ENCODE measurements at places on chromosomes 12 and 14.
A peak's percentile ranks its signal among the peaks of the same experiment; 100 is the strongest.

GRCh38 chr14:100317912-100318808 lies 5.0 kb upstream of the SLC25A47 start:
- DNase-seq = peak; percentile 75

GRCh38 chr12:113831476-113831875 lies 134.6 kb downstream of the RBM19 start:
- no peak for DNase-seq

- DNase-seq = no peak
These were observed 10.7 kb downstream of the KRT80 start for GRCh38 chr12:52180971-52181628.

DNA sequence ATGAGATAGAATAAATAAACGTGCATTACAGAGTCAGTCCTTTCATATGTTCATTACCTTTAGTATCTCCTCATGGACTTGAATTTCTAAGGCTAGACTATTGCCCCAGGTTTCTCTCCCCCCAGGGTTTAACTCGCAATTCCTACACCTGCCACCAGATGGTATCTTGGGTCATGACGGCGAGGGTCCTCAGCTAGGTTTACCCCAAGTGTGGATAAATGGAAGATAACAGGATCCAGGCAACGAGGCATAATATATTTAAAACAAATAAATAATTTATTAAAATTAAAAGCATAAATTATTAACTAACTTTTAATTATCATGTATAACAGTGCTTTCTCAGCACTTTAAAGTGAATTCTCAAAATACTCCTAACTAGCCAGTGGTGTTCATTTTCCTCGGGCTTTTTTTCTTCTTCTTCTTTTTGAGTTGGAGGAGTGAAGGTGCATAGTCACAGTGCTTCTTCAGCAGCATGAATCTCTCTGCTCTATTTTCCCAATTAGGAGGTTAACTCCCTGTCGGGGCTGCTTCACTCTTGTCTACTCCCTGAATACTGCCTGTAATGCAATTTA lies 243.5 kb upstream of the CAND1 start:
- peak; percentile 27 for DNase-seq

DNA sequence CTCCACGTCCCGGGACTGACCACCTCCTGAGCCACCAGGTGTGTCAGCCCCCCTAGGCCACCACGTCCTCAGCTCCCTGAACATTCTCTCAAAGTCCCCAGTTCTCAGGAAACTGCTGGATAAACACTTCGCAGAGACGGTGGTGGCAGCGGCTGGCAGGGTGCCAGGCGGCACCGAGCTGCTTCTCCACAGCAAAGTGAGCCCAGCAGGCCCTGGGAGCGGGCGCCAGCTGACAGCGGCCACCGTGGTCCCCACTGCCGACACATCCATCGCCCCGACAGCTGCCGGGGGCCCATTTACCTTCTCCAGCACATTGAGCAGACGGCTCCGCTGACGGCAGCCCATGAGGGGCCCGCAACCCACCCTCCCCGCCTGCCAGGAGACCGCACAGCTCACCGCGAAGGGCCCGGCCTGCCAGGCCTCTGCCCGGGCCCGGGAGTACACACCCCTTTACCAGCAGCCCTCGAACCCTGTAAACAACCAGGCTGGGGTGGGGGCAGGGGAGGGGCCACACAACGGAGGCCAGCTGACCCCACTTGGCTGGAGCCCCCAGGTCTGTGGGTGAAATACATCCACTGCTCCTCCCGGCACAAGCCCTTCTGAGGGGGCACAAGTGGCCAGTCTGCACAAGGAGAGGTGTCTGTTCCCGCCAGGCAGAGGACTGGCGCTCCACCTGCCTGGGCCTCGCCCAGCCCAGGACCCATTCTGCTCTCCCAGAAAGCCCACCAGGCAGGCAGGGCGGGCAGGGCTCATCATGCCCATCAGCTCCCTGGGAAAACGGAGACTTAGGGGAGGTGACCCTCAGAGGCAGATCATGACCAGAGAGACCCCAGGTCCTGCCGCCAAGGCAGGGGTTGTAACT lies 10.5 kb downstream of the AKT1 start:
- no peak for DNase-seq

GRCh38 chr12:116736962-116737773 lies 701 bp downstream of the SPRING1 start:
- DNase-seq = no peak

GRCh38 chr12:132501204-132501940 lies 11.4 kb downstream of the FBRSL1 start:
- no peak for DNase-seq

DNA sequence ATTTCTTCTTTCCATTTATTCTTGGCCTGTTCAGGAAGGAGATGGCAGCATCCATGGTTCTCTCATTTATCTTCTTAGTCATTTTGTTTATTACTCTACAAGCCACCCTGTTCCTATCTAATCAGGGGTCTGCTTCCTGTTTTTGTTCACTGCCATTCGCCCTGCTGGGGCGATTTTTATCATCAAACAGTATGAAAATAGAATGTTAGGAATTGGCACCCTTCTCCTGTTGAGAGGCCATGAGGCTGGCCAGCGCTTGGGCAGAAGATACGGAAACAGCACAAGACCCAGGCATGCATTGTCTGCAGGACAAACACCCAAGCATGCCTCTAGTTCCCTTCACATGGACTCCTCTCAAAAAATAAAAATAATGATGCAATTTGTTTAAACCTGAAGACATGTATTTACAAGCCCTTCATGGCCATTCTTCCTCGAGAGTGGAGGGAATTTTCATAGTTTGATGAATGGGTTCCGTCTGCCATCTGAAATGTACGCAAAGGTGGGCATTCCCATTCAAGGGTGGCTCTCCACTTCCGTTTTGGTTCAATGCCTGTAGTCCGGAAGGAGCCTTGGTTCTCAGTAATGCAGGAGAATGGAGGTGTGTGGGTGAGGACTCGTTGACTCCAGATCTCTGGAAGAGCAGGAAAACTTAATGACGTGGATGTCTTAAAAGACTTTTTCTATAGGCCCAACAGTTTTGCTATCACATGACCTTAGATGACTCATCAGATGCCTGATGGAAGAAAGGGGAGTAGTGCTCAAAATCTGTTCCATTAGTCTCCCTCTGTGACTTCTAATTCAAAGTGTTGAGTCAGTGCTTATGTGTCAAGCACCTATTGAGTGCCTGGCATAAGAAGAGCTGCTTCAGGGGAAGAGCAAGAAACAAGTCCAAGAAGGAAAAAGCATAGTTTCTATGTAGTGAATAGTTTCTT lies 252.4 kb upstream of the TBX3 start:
- DNase-seq = no peak

DNA sequence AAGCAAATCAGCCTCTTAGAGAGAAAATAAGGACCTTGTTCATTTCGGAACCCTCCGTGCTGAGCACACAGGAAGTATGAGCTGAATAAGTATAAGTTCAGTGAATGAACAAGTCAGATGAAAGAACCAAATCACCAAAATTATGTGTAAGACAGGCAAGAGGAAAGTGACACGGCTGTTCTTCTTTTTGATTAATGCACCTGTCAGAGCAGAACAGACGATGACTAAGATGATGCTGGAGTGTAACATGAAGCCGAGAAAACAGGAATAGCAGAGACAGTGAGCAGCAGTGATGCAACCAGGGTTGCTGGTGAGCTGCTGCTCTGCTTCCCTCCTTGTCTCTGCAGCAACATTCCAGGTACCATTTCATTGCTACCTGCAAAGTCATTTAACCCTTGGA lies 861.1 kb downstream of the GALC start:
- DNase-seq = no peak

DNA sequence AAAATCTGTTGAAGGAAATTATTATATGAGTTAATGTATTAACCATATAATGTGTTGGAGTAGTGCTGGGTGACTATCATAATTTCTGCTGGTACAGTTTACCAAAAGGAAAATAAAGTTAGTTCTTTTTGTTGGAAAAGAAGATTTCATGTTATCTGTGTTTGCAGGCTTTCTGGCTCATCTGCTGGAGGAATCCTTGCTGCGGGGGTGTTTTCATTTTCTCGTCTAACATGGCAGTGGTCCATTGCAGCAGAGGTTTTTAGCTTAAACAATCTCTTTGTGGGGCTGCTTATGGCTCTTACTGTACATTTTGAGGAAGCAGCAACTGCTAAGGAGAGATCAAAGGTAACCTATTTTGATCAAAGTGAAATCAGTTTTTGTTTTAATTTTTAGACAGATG lies 24.1 kb downstream of the TMEM260 start:
- DNase-seq = no peak

GRCh38 chr14:51784466-51784865 lies 75.9 kb upstream of the GNG2 start:
- DNase-seq = no peak

DNA sequence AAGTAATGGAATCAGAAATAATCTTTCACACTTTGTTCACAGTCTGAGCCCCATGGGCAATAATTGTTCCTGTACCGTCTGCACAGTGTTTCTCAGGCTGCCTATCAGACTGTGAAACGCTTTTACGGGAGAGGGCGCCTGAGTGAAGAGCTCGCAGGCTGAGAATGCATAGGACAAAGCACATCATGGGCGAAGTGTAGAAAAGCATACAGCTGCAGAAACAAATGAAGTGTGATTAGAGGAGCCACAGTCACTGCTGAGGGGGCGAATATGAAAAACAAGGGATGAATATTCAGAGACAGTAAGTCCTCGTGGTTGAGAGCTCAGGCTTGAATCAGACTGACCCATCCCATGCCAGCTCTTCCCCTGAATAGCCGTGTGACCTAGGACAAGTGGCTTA lies 438.4 kb upstream of the DCN start:
- no peak for DNase-seq

DNA sequence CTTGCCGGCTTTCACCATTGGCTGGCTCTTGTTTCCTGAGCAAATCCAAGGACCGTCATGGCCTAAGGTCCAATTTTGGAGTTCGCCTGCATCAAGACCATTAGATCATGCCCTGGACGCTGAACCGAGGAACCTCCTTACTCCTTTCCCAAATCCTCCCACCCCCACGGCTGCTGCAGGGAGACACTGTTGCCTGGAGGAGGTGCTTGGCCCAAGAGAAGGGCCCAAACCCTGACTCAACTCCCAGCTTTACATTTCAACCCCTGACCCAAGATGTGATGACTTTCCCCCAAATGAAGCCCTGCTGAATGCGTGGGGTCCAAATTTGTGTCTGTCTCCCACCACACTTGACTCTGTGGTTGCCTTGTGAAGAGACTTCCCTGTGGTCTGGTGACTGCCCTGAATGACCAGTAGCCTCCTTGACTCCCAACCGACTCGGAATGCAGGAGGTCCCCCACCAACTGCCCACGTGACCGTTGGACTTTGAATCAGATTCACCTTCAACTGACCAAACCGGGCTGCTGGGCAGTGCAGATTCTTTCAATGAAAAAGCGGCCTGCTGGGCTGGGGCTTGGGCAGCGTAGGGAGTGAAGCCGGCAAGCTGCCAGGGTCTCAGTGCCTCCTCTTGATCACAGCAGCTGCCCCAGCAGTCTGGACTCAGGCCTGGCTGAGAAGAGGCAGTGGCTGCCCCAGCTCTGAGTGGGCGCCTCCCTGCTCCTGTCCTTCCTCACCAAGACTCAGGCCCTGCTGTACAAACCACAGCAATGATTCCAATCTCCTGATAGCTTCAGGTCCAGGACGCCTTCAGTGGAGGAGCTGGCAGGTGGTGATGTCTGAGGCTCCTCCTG lies 46.7 kb upstream of the OASL start:
- DNase-seq = no peak

DNA sequence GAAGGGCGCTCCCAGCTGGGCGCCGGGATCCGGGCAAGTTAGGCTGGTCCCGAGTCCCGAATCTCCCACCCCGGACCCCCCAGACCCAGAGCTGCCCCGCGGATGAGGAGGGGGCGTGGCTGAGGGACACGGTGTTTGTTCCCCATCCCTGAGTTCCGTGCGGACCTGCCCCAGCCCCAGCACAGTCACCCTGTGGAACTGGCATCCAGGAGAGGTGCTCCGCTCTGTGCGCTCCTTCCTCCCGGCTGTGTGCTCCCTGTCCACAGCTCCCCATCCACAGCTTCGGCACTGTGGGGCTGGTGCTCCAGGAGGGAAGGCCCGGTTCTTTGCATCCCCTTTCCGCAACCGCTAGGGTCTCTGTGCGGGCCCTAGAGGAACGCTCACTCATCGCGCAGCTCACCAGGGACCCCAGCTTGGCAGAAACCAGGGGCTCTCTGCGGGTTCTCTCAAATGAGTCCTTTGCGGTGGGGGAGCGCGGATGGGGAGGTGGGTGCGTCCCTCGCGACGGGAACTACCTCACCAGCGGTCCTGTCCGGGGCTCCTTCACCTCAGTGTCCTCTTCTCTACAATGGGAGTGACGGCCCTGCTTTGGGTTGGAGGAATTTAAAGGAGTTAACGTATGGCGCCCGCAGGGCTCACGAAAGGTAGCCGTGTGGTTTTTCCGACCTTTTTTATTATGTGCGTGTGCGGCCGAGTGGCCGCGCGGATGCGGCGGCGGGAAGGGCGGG lies 845 bp downstream of the TMEM132C start:
- no peak for DNase-seq

GRCh38 chr14:53571641-53572328 lies 384.8 kb downstream of the BMP4 start:
- no peak for DNase-seq

GRCh38 chr14:95045106-95045701 lies 112.1 kb downstream of the DICER1 start:
- DNase-seq = no peak

DNA sequence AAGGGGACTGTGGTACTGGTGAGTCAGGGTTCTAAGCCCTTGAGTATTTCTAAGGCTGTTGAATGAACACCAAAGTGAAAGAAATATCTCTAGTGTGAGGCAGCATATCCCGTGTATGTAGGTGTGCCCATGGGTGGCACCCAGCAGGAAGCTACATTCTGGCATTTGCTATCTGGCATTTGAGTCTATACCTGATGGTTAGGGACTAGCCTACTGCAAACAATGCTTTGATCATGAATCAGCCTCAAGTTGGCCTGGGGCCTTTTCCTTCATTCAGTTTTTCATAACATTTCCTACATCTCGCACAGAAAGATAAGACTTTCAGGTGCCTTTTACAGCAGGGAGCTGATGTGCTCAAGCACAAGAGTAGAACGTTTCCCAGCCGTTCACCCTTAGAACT lies 85.7 kb upstream of the E2F7 start:
- DNase-seq = no peak

GRCh38 chr12:98870504-98870903 lies 225.4 kb downstream of the APAF1 start:
- no peak for DNase-seq

GRCh38 chr14:101365329-101366158 lies 195.8 kb upstream of the DIO3 start:
- DNase-seq = no peak

DNA sequence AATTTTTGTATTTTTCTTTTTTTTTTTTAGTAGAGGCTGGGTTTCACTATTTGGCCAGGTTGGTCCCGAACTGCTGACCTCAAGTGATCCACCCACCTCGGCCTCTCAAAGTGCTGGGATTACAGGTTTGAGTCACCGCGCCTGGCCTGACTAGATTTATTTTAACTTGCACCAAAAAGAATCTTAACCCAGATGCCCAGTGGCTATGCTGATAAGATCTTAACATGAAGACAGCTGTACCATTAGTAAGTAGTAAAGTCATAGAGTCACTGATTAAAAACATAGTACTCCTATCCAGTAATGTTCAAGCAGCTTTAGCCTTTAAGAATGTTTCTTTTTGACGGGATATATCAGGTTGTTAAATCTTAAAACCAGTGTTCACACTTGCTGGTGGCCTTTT lies 1061.8 kb upstream of the FLRT2 start:
- no peak for DNase-seq

GRCh38 chr14:78340250-78340649 lies 170.1 kb downstream of the NRXN3 start:
- DNase-seq = no peak

GRCh38 chr14:99324291-99324690 lies 52.3 kb upstream of the BCL11B start:
- DNase-seq = no peak

- no peak for DNase-seq
These were observed 7.3 kb downstream of the ANKLE2 start for GRCh38 chr12:132754160-132754932.

Data from stimulated activated CD4-positive, alpha-beta T cell treated with anti-CD3 and anti-CD28 coated beads, Interleukin-4, amount 100 ng/mL, for 48 hours (primary cell).